ENCODE measurements at places on chromosomes 2 and 18. TPM values are rescaled to one million over a fixed set of nuclear protein-coding genes. Genes with fewer than 3 reads are reported as not detected.

GRCh38 chr18:27839141-27839540, 337.8 kb downstream of the CDH2 start:
- no peak for DNase-seq

GRCh38 chr18:72986103-72986502, 118.3 kb upstream of the NETO1 start:
- DNase-seq = no peak

GRCh38 chr2:64631771-64632170, 21.9 kb downstream of the SERTAD2 start:
- DNase-seq = no peak

DNA sequence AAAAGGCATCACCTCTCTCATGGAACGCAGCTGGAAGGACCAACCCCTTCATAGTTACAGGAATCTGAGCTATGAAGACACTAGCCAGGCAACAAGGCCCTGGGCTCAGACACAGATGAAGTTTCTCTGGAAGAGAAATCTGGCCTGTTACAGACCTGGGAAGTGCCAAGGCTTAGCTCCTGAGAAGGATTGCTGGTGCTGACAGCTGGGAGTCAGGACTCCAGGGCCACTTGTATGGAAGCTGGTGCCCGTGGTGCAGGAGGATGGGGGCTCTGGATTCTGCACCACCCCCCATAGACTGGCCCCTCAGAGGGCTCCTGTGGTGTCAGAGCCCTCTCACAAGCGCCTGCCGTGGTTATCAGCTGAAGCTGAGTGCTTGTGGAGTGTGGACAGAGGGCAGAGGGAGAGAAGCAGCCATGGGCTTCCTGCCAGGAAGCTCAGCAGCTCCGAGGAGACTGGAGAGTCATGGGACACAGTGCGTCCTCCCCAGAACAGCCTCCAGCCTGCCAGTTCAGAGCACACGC, 87.3 kb upstream of the LCLAT1 start:
- no peak for DNase-seq

Gene MPPE1
- 50.9 TPM for polyA plus RNA-seq

DNA sequence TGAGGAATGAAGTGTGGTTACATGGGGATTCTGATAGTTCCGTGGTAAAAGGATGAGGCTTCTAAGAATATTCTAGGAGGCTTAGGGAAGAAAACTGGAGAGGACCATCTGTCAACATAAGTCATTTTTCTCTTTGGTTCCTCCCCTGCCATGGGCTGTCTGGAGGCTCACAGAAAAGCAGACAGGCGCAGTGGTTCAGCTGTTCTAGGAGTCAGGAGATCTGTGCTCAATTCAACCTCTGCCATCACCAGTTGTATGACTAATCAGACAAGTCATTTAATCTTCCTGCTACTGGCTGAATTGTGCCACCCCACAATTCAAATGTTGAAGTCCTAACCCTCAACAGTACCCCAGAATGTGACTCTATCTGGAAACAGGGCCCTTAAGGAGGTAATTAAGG, 36.4 kb downstream of the ADAM17 start:
- DNase-seq = no peak

GRCh38 chr2:32553829-32554432, 73.9 kb upstream of the TTC27 start:
- DNase-seq = peak; percentile 31
